ENCODE measurements at places on chromosomes 2 and 18.
A peak's percentile ranks its signal among the peaks of the same experiment; 100 is the strongest.

DNA sequence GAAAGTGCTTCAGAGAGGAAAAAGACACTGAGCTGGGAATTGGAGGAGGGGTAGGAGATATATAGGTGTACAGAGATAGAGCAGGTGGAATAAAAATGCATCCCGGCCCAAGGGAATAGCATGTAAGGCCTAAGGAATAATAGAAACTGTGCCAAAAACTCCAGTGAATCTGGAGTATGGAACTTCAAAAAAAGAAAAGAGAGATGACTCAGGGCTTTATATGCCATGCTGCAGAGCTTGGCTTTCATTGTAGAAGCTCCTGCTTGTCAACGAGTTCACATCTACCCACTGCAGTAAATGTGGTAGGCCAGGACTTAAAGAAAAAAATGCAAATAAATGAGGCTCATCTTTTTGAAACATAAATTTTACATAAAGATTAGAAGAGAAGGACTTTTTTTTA lies 131.8 kb downstream of the MREG start:
- no peak for DNase-seq

GRCh38 chr18:46301571-46301970 lies 197.4 kb downstream of the HAUS1 start:
- DNase-seq, result no peak

- no peak for DNase-seq
Measured at GRCh38 chr2:98388601-98389250, 42.5 kb downstream of the CNGA3 start.

DNA sequence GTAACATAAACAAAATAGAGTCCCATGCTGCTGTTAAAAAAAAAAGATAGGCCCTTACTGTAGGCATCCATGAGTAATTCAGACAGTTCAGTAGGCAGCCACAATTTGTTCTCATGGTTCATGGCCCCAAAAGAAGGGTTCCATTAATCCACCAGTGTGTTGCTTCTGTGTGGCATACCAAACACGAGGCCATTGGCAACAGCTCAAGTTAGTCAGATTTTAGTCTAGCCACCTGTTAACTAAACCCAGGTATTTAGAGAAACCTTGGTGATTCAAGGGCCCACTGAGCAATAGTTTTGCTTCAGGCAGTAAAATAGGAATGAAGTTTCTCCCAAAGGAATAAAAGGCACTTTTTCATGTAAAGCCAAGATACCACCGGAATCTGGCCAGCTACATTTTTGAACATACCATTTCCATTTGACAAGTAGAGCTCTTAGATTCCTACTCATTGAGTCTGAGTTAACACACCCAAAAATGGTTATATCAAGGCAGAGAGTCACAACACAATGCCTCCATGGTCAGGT lies 80.1 kb upstream of the SRD5A2 start:
- no peak for DNase-seq

GRCh38 chr2:101806123-101806522 lies 108.6 kb downstream of the MAP4K4 start:
- DNase-seq, result no peak

GRCh38 chr2:172513935-172514586 lies 41.8 kb upstream of the PDK1 start:
- DNase-seq, result no peak

- DNase-seq, result peak; percentile 41
Measured at GRCh38 chr2:37623971-37624900, 47.2 kb downstream of the CDC42EP3 start.

- no peak for DNase-seq
Measured at GRCh38 chr2:68936427-68936826, 16.3 kb downstream of the GKN2 start.

Data from activated naive CD4-positive, alpha-beta T cell treated with Interleukin-2 at 50 U/mL for 16 hours (primary cell).